ENCODE measurements at places on chromosomes 16 and 17.

DNA sequence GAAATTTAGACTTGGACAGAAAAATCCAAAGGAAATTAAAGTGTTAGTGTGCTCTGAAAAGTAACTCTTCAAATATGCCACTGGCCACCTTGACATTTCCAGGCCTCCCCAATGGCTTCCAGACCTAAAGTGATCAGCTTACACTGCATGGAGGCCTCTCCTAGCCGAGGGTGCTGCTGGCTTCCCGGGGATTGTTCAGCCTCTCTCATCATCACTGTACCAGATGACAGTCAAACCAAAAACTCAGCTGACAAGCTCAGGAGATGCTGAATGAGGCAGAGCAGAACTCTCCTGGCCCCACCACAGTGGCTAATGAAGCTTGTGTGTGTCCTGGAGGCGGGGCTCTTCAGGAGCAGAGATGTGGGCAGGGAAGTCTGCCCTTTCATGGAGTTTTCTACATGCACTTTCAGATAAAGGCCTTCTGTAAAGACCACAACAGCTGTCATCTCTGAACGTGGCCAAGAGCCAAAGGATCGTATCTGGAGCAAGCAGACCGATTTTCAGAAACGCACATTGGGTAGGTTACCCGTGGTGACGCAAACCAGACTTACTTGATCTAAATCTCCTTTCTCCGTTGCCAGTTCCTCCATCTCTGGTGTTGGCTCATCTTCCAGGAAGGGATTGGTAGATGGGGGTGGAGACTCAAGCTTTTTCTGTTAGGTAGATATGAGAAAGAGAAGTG is 113.3 kb downstream of the VPS53 start:
- no peaks in the 10 kb centered on the region for H3K27me3 ChIP-seq
- no peak overlapping the region for H3K27ac ChIP-seq
- H3K4me3 ChIP-seq, result no peak overlapping the region
- H3K4me1 ChIP-seq, result peaks cover 13% of the 10 kb centered on the region

GRCh38 chr17:7014995-7015958 is 2.9 kb downstream of the RNASEK start:
- H3K36me3 ChIP-seq, result peaks cover 53% of the 10 kb centered on the region
- peak overlapping the region; percentile 89 for H3K4me3 ChIP-seq
- no peaks in the 10 kb centered on the region for H3K4me1 ChIP-seq
- peak overlapping the region; percentile 27 for H3K27ac ChIP-seq
- no peak for DNase-seq

DNA sequence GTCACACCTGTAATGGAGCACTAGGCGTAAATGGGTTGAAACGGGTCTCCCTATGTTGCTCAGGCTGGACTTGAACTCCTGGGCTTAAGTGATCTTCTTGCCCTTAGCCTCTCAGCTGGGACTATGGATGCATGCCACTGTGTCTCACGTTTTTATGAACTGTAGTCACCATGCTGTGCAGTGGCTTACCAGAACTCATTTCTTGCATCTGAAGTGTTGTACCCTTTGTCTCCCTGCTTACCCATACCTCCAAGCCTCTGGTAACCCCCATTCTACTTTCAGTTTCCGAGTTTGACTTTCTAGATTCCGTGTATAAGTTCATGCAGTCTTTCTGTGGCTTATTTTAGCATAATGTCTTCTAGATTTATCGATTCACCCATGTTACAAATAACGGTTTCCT is 7.7 kb downstream of the PYCARD start:
- no peak overlapping the region for H3K4me3 ChIP-seq
- no peak overlapping the region for H3K27ac ChIP-seq
- H3K4me1 ChIP-seq, result peaks cover 17% of the 10 kb centered on the region
- no peaks in the 10 kb centered on the region for H3K27me3 ChIP-seq

- peaks cover 31% of the 10 kb centered on the region for H3K36me3 ChIP-seq
- H3K27me3 ChIP-seq, result no peaks in the 10 kb centered on the region
These were observed 18.4 kb downstream of the TRAP1 start for GRCh38 chr16:3698941-3699340.

- no peaks in the 10 kb centered on the region for H3K4me1 ChIP-seq
- no peaks in the 10 kb centered on the region for H3K36me3 ChIP-seq
- no peak for DNase-seq
These were observed 163.4 kb downstream of the LAT start for GRCh38 chr16:29148131-29148691.

DNA sequence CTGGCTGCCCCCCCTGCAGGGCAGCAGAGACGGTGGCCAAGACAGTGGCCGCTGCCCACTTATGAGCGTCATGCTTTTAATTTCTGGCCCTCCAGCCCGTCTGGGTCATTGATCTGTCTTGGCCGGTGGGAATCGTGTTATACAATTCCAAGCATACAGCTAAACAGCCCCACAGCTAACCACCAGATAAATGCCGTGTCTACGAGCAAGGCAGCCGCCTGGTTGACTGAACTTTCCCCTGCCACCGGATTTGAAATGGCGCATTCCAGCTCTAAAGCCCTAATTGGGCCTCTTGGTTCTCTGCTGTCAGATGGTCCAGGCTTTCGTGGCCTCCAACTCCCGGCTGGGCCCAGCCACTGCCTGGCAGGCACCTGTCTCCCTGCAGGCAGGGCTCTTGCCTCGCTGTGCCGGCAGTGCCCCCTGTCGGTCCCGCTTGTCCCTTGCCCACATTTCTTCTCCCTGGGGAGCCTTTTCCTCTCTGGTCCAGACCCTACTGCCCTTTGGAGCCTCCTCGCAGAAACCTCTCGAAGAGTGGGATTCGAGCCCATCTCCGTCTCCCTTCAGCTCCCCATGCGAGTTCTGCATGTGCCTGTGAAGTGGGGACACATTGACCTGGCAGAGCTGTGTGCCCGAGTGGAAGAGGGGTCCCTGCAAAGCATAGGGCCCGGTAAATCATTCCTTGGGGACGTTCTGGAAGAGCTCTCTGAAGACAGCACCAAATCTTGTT is 1.8 kb upstream of the RBFOX3 start:
- H3K36me3 ChIP-seq, result no peaks in the 10 kb centered on the region
- no peaks in the 10 kb centered on the region for H3K4me1 ChIP-seq
- DNase-seq, result peak; percentile 82
- no peak overlapping the region for H3K4me3 ChIP-seq
- peaks cover 93% of the 10 kb centered on the region for H3K27me3 ChIP-seq
- H3K27ac ChIP-seq, result no peak overlapping the region

- H3K36me3 ChIP-seq, result peaks cover 7% of the 10 kb centered on the region
- no peaks in the 10 kb centered on the region for H3K27me3 ChIP-seq
- no peak overlapping the region for H3K4me3 ChIP-seq
These were observed 155.6 kb upstream of the PLCG2 start for GRCh38 chr16:81623365-81624102.

- peak overlapping the region; percentile 73 for H3K4me3 ChIP-seq
- no peak overlapping the region for H3K27ac ChIP-seq
- peaks cover 85% of the 10 kb centered on the region for H3K27me3 ChIP-seq
- peaks cover 31% of the 10 kb centered on the region for H3K4me1 ChIP-seq
- peaks cover 11% of the 10 kb centered on the region for H3K36me3 ChIP-seq
- no peak for DNase-seq
These were observed 58.2 kb upstream of the DLX4 start for GRCh38 chr17:49910858-49911204.

- H3K36me3 ChIP-seq, result peaks cover 3% of the 10 kb centered on the region
- H3K27ac ChIP-seq, result no peak overlapping the region
- no peak overlapping the region for H3K4me3 ChIP-seq
- H3K27me3 ChIP-seq, result no peaks in the 10 kb centered on the region
- H3K4me1 ChIP-seq, result peaks cover 28% of the 10 kb centered on the region
- DNase-seq, result no peak
These were observed 6.0 kb downstream of the MYO1D start for GRCh38 chr17:32870969-32871368.

DNA sequence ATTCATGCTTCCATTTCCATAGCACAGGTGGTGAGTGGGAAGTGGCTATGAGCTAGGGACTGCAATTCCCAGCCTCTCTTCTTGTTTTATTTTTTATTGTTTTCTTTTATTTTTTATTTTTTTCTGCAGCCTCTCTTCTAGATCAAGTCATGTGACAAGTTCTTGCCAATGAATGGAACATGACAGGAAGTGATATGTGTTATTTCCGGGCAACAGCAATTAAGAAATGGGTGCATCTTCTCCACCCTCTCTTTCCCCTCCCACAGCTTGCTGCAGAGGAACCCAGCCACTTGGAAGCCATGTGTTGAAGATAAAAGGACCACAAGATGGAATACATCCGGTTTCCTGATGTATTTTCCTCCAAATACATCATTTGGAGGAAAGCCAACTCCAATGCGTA is 23.6 kb downstream of the IRX5 start:
- DNase-seq, result no peak
- no peaks in the 10 kb centered on the region for H3K4me1 ChIP-seq
- H3K27ac ChIP-seq, result no peak overlapping the region
- no peak overlapping the region for H3K4me3 ChIP-seq
- H3K36me3 ChIP-seq, result no peaks in the 10 kb centered on the region

DNA sequence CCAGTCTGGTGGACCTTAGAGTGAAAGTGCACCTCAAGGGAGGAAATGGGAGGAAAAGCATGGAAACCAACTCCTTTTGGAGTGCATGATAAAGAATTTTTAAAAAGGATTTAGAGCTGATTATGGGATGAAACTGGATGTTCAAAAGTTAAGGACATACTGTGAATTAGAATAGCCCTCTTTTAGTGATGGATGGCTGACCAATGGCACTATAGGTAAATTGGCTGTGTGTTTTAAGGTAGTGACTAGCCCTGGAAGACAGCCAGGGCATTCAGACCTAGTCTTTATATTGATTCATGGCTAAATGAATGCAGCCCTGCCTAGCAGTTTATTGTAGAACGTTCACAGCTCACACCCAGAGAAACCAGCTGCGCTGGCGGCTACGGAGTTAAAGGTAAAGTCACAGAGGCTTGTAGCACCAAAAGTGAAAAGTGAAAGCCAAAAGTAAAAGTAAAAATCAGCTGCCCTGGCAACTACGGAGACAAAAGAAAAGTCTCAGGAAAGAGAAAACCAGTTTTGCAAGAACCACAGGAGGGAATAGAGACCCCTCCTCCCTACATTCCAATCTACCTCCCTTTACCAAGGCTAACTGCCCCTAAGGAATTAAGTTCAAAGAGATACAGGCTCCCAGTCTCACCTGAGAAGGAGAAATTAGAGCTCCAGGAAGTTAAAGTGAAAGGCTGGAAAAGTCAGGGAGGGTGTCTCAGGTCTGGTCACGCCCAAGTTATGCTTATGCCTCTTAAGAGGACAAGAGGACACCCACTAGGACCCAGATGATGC is 21.8 kb downstream of the ACSM1 start:
- H3K4me1 ChIP-seq, result peaks cover 47% of the 10 kb centered on the region
- H3K27me3 ChIP-seq, result no peaks in the 10 kb centered on the region
- peak overlapping the region; percentile 24 for H3K27ac ChIP-seq

DNA sequence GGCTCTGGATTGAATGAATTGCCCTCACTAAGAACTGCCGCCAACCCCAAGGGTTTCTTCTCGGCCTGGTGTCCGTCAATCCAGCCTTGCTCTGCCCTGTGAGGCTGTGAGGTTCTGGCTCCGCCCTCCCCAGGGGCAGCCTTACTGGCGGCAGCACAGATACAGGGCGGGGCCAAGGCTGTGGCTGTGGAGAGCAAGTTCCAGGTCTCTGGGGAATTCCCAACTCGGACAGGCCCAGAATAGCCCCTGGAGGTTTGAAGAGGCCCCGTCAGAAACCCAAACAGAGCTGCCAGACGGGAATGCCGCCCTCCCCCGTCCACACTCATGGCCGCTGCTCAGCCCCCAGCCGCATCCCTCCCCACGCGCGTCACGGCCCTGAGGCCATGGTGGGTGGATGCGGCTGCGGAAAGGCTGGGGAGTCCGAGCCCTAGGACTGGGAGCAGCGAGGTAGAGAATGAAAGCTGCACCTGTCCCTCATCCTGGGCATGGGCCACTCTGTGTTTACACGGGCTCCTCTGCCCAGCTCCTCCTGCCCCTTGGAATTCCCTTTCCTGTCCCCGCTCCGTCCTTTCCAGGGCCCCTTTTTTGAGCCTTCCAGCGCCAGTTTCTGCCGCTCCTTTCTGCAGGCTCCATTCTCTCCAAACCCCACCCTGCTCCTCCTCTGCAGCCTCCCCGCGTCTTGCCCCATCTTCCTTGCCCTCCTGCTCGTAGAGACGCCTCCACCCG is 660 bp upstream of the PRRT2 start:
- DNase-seq, result peak; percentile 98
- peaks cover 32% of the 10 kb centered on the region for H3K4me1 ChIP-seq
- peak overlapping the region; percentile 28 for H3K27ac ChIP-seq
- H3K4me3 ChIP-seq, result peak overlapping the region; percentile 81

- no peaks in the 10 kb centered on the region for H3K27me3 ChIP-seq
- no peak overlapping the region for H3K27ac ChIP-seq
- peaks cover 55% of the 10 kb centered on the region for H3K36me3 ChIP-seq
- DNase-seq, result no peak
- H3K4me3 ChIP-seq, result no peak overlapping the region
These were observed 3.6 kb upstream of the ZMYND15 start for GRCh38 chr17:4735876-4736651.

- H3K4me1 ChIP-seq, result no peaks in the 10 kb centered on the region
- H3K27ac ChIP-seq, result no peak overlapping the region
These were observed 82.2 kb downstream of the ABCC6 start for GRCh38 chr16:16141141-16141540.

DNA sequence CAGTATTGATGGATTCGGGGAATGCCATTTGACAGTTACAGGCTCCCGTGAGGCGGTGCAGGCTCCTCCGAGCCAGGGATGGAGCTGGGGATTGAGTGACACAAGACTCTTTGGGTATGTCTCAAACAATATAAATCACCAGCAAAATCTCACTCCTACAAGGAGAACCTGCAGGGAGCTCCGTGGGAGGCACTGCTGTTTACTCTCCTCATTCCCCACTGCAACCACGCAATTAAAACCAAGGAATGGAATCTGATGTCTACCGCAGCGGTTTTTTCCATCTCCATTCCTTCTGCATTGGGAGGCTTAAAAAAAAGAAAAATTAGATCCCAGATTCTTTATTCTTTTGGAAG is 157.9 kb downstream of the WWOX start:
- no peak overlapping the region for H3K4me3 ChIP-seq
- no peak for DNase-seq
- H3K36me3 ChIP-seq, result no peaks in the 10 kb centered on the region
- H3K27ac ChIP-seq, result no peak overlapping the region
- H3K4me1 ChIP-seq, result peaks cover 6% of the 10 kb centered on the region
- no peaks in the 10 kb centered on the region for H3K27me3 ChIP-seq

GRCh38 chr17:20097330-20097729 is 88.2 kb downstream of the SPECC1 start:
- H3K27ac ChIP-seq, result no peak overlapping the region
- no peak for DNase-seq
- H3K4me3 ChIP-seq, result no peak overlapping the region

- peaks cover 24% of the 10 kb centered on the region for H3K4me1 ChIP-seq
- H3K36me3 ChIP-seq, result peaks cover 21% of the 10 kb centered on the region
- H3K4me3 ChIP-seq, result no peak overlapping the region
- H3K27me3 ChIP-seq, result peaks cover 9% of the 10 kb centered on the region
These were observed 19.6 kb upstream of the EEF2K start for GRCh38 chr16:22186517-22186916.
